Right ventricle myocardium inferior (tissue), 1 donor: ENCODE measurements at places on chromosomes 7 and 10.

DNA sequence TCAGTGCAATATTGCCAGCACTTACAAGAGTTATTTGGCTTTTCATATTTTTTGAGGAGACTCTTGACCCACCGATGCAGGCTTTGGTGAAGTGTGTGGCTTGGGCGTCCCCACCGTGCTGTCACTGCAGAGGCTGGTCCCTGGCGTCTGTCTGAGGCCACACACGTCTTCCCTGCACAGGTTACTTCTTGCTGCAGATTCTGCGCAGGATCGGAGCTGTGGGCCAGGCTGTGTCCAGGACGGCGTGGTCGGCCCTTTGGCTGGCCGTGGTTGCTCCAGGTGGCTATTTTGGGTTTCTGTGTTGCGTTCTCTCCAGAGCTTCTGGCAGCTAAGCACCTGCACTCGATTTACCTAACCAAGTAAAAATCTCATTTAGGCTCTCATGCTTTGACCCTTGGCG, 18.9 kb downstream of the SUN1 start:
- DNase-seq: no peak

DNA sequence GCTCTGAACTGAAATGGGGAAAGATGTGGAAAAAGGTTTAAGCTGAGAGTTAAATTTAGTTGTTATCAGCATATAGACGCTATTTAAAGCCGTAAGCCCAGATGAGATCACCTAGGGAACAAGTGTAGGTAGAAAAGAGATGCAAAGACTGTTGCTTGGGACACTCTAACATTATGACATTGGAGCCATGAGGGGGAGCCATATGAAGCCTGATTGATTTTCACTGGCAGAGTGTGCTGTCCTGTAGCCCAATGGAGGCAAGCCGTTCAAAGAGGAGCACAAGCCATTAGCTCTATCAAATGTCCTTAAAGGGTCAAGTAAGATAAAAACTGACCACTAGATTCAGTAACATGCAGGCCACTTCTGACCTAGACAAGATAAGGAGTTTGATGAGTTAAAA, 223.3 kb downstream of the TWIST1 start:
- DNase-seq: no peak

DNA sequence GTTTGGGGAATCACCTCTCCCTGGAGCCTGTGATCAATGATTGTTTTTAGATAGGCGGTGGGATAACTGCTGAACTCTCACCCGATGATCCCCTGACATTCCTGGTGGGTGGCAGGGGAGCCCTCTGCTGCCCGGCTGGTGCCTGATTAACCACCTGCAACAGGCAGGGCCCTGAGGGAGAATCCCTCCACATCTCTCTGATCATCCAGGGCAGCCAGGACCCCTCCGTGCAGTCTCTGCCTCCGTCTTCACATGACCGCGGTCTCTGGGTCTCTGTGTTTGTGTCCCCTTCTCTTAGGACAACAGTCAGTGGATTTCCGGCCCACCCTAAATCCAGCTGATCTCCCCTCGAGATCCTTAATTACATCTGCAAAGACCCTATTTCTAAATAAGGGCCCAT, 17.4 kb downstream of the CALML5 start:
- DNase-seq: no peak

DNA sequence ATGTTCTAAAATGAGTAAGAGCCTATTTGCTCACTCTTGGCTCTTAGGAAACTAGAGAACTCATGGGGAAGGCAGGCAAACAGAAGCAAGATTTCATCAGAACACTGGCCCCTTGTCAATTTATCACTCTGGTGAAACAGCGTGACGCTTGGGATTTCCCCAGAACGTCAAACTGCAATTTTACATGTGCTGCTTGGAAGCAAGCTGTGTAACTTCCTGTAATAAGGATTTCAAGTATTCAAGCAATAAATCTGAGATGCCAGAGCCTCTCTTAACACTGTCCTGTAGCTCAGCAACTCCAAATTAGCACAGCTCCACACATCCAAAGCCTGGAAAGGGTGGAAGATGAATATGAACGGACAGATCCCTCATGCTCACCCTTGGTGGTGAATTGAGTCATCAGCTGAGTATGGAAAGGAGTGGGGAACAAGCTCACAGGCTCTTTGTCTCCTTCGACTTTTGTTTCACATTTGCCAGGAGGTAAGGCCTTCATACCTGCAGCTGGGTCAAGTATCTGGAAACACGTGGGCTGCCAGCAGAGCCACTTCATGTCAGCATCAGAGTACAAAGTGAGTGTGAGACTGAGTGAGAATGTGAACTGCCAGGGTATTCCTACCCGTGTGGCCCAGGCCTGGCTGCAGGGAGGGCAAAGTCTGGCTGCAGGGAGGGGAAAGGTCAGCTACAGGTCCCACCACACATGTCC, 140.4 kb upstream of the NAMPT start:
- DNase-seq: peak; percentile 68

GRCh38 chr10:33012306-33012705, 54.3 kb upstream of the ITGB1 start:
- DNase-seq: no peak

- DNase-seq: no peak
These were observed 516.9 kb downstream of the GLRX3 start for GRCh38 chr10:130652964-130653578.

DNA sequence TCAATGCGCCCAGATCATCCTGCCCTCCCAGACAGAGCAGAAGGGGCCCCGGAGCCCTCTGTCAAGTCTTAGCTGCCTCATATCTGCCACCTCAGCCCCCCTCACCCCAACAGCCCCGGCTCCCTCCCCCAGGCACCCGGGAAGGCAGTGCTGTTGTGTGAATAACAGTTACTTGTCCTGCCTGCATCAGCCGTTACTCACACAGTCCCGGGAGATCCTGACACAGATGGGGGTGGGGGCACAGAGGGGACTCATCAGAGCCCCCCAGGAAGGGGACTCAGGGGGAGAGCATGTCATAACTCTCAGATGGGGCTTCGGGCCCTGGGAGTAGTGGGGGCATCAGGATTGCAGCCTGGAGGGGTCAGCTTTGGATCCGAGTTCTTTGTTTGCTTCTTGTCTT, 12.4 kb upstream of the SERPINE1 start:
- peak; percentile 49 for DNase-seq

GRCh38 chr7:93836116-93836515, 54.4 kb downstream of the TFPI2 start:
- DNase-seq: no peak

- no peak for DNase-seq
These were observed 71.5 kb downstream of the GPR85 start for GRCh38 chr7:113015034-113015645.

- DNase-seq: no peak
These were observed 41.4 kb downstream of the FBXW4 start for GRCh38 chr10:101653536-101653935.

- DNase-seq: no peak
These were observed 58.4 kb upstream of the HDAC9 start for GRCh38 chr7:18437101-18437500.

DNA sequence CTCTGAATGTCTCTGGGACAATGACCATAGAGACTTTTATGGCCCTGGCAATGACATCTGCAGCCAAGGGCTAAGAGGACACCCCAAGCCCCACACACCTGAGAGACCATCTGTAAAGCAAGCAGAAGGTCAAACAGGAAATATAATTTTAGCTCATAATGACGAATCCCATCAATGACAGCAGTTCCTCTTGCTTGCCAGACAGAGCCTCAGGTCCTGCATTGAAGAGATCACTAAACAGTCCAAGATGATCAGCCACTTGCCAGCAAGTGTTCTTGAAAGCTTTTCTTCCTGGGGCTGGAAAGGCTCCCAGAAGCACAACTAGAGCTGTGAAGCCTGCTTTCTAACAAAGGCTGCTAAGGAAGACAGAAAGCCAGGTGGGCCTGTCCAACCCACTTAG, 993.7 kb upstream of the AUTS2 start:
- DNase-seq: no peak

DNA sequence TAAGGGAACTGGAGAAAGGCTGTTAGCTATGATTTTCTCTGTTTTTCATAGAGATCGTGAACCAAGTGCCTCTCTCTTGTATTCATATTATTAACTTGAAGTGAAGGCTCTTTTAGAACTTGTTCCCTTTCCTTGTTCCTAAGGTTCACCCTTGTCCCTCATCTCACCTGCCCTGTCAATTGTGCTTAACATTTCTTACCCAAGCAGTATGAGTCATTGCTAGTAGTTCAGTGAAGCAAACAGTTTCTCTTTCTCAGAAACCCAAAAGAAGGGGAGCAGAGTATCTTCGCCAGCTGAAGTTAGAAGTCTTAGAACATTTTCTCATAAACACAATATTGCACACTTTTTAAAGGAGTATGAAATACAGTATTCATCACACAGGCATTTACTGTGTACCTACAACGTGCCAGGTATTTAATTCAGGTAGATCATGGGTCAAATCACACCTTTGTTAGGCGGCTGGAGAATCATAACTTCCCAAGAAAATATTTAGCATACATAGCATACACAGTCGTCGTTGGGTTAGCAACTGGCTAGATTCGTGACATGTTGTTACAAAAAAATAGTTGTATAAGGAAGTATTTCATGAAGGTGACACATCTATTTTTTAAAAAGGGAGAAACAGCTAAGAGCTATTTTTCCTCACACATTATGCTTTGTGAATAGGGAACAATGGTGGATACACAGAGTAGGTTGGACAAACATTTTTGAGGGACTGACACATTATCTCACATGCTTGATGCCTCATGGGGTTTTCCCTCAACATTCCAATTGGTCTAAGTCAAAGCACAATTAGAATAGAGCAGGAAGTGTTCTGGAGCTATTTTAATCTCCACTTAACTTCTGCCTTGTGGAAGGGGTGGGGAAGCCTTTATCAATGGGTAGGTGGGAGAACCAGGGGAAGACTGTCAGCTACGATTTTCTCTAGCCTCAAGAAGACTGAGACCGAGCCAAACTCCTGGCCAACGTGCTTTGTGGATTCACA, 13.2 kb downstream of the HDAC9 start:
- no peak for DNase-seq
